ENCODE measurements at places on chromosomes 5 and 9. TPM values are rescaled to one million over a fixed set of nuclear protein-coding genes. Genes with fewer than 3 reads are reported as not detected.

The LHX3 gene
- total RNA-seq, result 0.09 TPM

The FGF1 gene
- total RNA-seq, result 1.6 TPM

The RGMB gene
- 9.1 TPM for total RNA-seq

The SPAG8 gene
- total RNA-seq, result 0.24 TPM

The MOB3B gene
- total RNA-seq, result 6.9 TPM

The FOXD4L5 gene
- total RNA-seq, result 0.10 TPM

The TRPM3 gene
- total RNA-seq, result not detected

The PCDHAC2 gene
- total RNA-seq, result 3.0 TPM

The BRD3OS gene
- total RNA-seq, result 14.0 TPM

The PCDHA4 gene
- total RNA-seq, result 1.8 TPM

The STOML2 gene
- 280 TPM for total RNA-seq

The ZNF608 gene
- total RNA-seq, result 0.40 TPM

The EIF4E1B gene
- not detected for total RNA-seq

The PPP1R26 gene
- total RNA-seq, result 19.0 TPM

The PCDHB9 gene
- total RNA-seq, result not detected

The C6 gene
- total RNA-seq, result not detected

The CCDC171 gene
- total RNA-seq, result 0.40 TPM

The PLPPR1 gene
- not detected for total RNA-seq

The PPP3R2 gene
- not detected for total RNA-seq

The KIF12 gene
- total RNA-seq, result 2.2 TPM

Data from A549 treated with DMSO at 1 μM for 4 hours (cell line).